GM23338 (cell line): ENCODE measurements at places on chromosomes 5 and 9. TPM values are rescaled to one million over a fixed set of nuclear protein-coding genes. Genes with fewer than 3 reads are reported as not detected.

Gene CARD9
- total RNA-seq = 0.49 and 1.1 TPM in 2 replicates

Gene SPINK5
- total RNA-seq = 1.5 and 4.5 TPM in 2 replicates

Gene RNF224
- 0.63 TPM in 1 of 2 replicates, not detected in the other for total RNA-seq

Gene IL7R
- total RNA-seq = not detected in 2 replicates

Gene SLC22A5
- 2.4 and 4.8 TPM in 2 replicates for total RNA-seq

Gene TSSK1B
- 0.52 TPM in 1 of 2 replicates, not detected in the other for total RNA-seq

Gene LHX3
- not detected in 2 replicates for total RNA-seq

Gene OR13C5
- not detected in 2 replicates for total RNA-seq

Gene CATSPER3
- 0.74 TPM in 1 of 2 replicates, not detected in the other for total RNA-seq

Gene JAKMIP2
- 16.9 and 27.2 TPM in 2 replicates for total RNA-seq

- no peak overlapping the region for H3K4me3 ChIP-seq
- H3K4me1 ChIP-seq = no peaks in the 10 kb centered on the region
- no peaks in the 10 kb centered on the region for H3K27me3 ChIP-seq
- DNase-seq = no peak
Measured at GRCh38 chr9:77820293-77820954, 172.3 kb upstream of the GNA14 start.

DNA sequence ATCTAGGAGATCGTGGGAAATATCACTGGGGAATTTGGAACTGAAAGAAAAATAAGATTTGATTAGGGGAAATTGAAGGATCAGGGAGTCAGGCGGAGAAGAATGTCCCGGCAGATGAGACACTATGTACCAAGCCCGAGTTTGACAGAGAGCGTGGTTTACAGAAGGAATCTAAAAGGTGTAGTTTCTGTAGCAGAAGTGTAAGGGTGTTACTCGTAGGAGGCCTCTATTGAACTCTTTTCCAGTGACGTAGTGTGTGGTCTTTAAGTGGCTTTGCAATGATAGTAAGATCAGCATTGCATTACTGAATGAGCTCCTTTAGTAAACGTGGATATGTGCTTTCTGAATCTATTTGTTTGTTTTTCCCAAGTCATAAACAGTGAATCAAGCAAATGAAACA is 59.3 kb upstream of the CDKN2B start:
- no peaks in the 10 kb centered on the region for H3K4me1 ChIP-seq
- H3K4me3 ChIP-seq = no peak overlapping the region
- no peaks in the 10 kb centered on the region for H3K27me3 ChIP-seq
- no peak for DNase-seq

- H3K4me1 ChIP-seq = no peaks in the 10 kb centered on the region
- H3K27ac ChIP-seq = no peak overlapping the region
- no peak for DNase-seq
- H3K36me3 ChIP-seq = no peaks in the 10 kb centered on the region
Measured at GRCh38 chr9:87276851-87277261, 220.8 kb upstream of the DAPK1 start.

- no peak overlapping the region for H3K27ac ChIP-seq
- H3K36me3 ChIP-seq = no peaks in the 10 kb centered on the region
- H3K4me1 ChIP-seq = no peaks in the 10 kb centered on the region
Measured at GRCh38 chr9:133492061-133493021, 13.4 kb upstream of the SLC2A6 start.

DNA sequence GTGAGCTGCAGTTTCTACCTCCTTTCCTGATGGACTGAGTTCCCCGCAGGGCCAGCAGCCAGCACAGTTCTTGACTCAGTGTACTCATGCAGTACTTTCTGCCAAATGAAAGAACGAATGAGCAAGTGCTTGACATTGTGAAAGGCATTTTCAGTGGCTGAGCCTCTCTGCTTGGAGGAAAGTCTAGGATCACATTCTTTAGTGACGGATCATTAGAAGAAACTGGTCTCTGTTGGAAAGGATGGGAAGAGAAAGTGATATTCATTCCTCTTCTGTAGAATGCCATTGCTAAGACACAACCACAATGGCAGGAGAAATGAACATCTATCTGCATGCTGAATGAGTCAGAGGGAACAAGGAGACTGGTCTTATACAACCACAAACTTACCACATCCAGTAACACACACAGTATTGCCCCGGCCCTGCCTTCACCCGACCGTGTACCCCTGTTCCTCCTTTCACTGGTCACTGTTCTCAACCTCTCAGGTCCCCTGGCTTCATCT is 206.9 kb downstream of the CRB2 start:
- H3K4me3 ChIP-seq = no peak overlapping the region
- H3K27ac ChIP-seq = no peak overlapping the region
- H3K4me1 ChIP-seq = peaks cover 7% of the 10 kb centered on the region; the same call in 1 of the 2 replicates
- no peaks in the 10 kb centered on the region for H3K27me3 ChIP-seq

- peaks cover 9% of the 10 kb centered on the region; the same call in 1 of the 2 replicates for H3K4me1 ChIP-seq
- H3K4me3 ChIP-seq = no peak overlapping the region
- DNase-seq = no peak
- H3K27ac ChIP-seq = no peak overlapping the region
Measured at GRCh38 chr9:95796029-95796428, 79.5 kb upstream of the ERCC6L2 start.

DNA sequence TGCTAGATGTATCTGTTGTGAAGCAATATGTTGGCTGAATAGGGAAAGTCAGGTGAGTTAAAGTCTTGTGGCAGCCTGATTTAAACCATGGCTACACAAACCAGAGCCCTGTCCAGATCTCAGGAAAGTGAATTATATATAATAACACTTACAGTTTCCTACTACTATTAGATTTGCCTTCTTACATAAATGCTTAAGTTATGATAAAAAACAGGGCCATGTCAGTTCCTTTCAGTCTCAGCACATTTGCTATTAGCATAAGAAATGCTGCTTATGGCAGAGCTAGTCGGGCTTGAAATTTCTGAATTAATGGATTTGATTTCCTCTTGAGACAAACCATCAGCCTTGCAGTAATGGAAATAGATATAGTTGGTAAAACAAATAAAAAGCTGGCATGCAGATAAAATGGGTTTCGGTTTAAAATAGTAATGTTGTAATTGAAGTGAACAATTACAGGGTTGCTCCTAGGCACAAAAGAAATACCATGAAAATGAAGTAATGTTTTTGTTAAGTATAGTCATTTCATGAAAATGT is 664.2 kb upstream of the ZNF608 start:
- H3K4me3 ChIP-seq = no peak overlapping the region
- H3K27me3 ChIP-seq = no peaks in the 10 kb centered on the region
- H3K36me3 ChIP-seq = no peaks in the 10 kb centered on the region
- DNase-seq = no peak

GRCh38 chr5:149646564-149646963 is 65.3 kb downstream of the ARHGEF37 start:
- peaks cover 6% of the 10 kb centered on the region; the same call in 1 of the 2 replicates for H3K4me1 ChIP-seq
- no peaks in the 10 kb centered on the region for H3K36me3 ChIP-seq
- no peaks in the 10 kb centered on the region for H3K27me3 ChIP-seq

DNA sequence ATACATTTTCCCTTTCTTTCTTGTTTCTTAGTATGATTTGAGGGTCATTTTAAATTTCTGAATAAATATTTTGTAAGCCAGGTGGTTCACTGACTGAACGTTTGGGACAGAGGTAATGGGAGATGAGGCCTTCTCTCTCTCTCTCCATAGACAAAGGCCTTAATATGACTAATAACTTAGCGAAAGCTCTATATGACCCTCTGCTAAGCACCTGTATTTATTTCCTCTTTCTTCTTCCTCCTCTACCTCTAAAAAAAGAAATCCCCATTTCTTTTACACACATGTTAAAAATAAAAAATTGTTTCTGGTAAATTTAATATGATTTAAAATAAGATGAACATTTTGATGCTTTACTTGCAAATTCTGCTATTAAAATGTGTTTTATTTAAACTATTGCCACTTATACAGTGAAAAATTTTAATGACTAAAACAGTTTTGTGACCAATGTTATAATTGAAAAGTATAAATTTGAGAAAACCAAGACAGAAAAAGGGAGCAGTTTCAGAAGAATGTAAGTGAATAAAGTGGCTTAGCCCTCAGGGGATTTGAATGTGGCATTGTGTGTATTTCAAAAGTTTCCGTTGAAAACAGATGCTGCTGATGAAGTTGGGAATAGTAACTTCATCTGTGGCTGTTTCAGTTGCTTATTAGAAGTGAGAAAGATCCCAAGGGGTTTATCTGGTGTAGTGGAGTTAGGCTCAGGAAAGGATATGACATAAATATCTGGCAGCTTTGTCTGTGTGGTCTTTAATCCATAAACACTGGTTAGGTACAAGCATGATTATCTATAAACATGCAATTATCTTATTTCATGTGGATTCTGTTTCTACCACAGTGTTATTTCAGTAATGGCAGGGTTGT is 128.6 kb upstream of the GRHPR start:
- H3K27me3 ChIP-seq = no peaks in the 10 kb centered on the region
- no peak overlapping the region for H3K27ac ChIP-seq

- H3K27ac ChIP-seq = no peak overlapping the region
- no peak overlapping the region for H3K4me3 ChIP-seq
Measured at GRCh38 chr5:141686648-141687416, 4.8 kb upstream of the ARAP3 start.

DNA sequence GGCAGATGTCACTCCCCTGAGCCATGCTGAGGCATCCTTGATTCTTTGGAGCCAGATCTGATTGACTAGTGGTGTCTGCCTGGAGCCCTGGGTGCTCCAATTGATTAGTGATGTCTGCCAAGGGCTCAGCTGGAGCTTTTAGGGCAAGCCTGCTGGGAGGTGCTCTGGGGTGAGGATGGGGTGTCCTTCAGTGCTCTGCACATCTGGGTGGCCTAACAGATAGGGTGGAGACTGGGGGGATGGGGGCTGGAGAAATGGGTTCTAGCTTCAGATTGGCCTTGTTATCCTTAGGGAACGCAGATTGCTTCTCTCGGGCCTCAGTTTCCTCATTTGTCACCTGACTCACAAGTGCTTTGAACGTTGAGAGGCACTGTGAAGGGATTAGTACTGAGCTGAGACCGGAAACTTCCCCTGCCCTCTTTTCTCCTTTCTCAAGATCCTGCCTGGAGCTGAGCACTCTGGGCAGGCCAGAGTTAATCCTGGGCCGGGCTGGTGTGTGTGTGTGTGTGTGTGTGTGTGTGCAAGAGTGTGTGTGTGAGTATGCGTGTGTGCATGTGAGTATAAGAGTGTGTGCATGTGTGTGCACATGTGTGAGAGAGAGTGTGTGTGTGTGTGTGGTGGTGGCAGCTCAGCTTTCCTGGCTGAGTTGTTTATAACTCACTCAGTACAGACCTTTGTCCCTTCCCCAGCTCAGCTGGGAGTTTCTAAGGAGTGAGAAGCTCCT is 5.6 kb upstream of the IER5L start:
- no peaks in the 10 kb centered on the region for H3K36me3 ChIP-seq
- H3K4me3 ChIP-seq = no peak overlapping the region
- DNase-seq = no peak
- H3K4me1 ChIP-seq = peaks cover 6% of the 10 kb centered on the region; the same call in 1 of the 2 replicates
- no peak overlapping the region for H3K27ac ChIP-seq
- peaks cover 49% of the 10 kb centered on the region for H3K27me3 ChIP-seq

DNA sequence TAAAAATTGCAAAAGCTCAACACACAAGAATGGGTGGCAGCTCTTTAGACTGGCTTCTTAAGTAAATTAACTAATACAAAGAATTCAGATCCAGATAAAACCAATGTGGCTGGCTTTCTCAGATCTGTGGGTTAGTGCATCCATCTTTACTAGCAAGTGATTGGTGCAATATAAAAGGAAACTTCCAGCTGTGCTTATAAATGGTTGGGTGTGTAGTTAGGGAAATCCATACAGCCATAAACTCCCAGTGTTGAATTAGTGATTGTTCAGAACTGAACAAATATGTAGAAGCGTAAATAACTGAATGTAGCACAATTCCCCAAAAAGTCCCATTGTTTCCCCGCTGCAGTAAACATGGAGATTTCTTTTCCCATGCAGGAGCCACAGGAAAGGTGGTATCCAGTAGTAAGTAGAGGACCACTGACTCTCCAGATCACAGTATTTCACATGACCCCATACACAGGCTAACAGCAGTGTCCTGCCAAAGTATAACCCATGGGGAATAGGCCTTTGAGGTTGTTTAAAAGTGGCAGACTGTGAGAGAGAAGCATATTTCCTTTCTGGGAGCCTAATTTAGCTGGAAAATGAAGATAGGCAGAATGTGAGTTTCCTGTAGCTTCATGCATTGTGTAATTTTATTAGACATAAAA is 173.1 kb upstream of the SLC12A2 start:
- no peak overlapping the region for H3K4me3 ChIP-seq
- no peaks in the 10 kb centered on the region for H3K27me3 ChIP-seq
- H3K27ac ChIP-seq = no peak overlapping the region
- H3K36me3 ChIP-seq = no peaks in the 10 kb centered on the region
- DNase-seq = no peak
- H3K4me1 ChIP-seq = no peaks in the 10 kb centered on the region

- H3K27ac ChIP-seq = no peak within 1 kb of the TSS
- no peaks in the 10 kb centered on the region for H3K4me1 ChIP-seq
- H3K27me3 ChIP-seq = no peaks in the 10 kb centered on the region
- H3K36me3 ChIP-seq = 0 out of 2 replicates have a peak, but pooled peaks cover 11% of the 10 kb centered on the region
- no peak within 1 kb of the TSS for H3K4me3 ChIP-seq
- DNase-seq = peak; percentile 60
Measured at GRCh38 chr5:141402553-141403243, at the start of gene PCDHGA9. TSS of gene PCDHGA9 (plus strand) at chr5:141402778. CDS start at chr5:141402953, 175 bp downstream.

GRCh38 chr5:96214442-96215197 is 218.4 kb downstream of the PCSK1 start:
- no peak for DNase-seq
- peaks cover 10% of the 10 kb centered on the region for H3K4me1 ChIP-seq
- H3K4me3 ChIP-seq = no peak overlapping the region
- no peak overlapping the region for H3K27ac ChIP-seq

GRCh38 chr9:272251-273213 is 57.9 kb downstream of the DOCK8 start:
- H3K27ac ChIP-seq = no peak overlapping the region
- H3K36me3 ChIP-seq = no peaks in the 10 kb centered on the region
- no peak overlapping the region for H3K4me3 ChIP-seq
- H3K4me1 ChIP-seq = no peaks in the 10 kb centered on the region
- H3K27me3 ChIP-seq = no peaks in the 10 kb centered on the region

- no peak overlapping the region for H3K4me3 ChIP-seq
- H3K27ac ChIP-seq = no peak overlapping the region
- no peaks in the 10 kb centered on the region for H3K4me1 ChIP-seq
- H3K27me3 ChIP-seq = no peaks in the 10 kb centered on the region
- no peaks in the 10 kb centered on the region for H3K36me3 ChIP-seq
Measured at GRCh38 chr9:76115982-76116646, 225.6 kb downstream of the PCSK5 start.

GRCh38 chr5:149298842-149299404 is 27.3 kb downstream of the AFAP1L1 start:
- H3K4me1 ChIP-seq = no peaks in the 10 kb centered on the region
- no peak overlapping the region for H3K4me3 ChIP-seq

- H3K27me3 ChIP-seq = peaks cover 47% of the 10 kb centered on the region
- DNase-seq = no peak
- peaks cover 55% of the 10 kb centered on the region for H3K4me1 ChIP-seq
- H3K36me3 ChIP-seq = no peaks in the 10 kb centered on the region
Measured at GRCh38 chr5:139644646-139645429, 3.3 kb upstream of the CXXC5 start.

GRCh38 chr9:89446261-89446960 is 51.5 kb downstream of the SEMA4D start:
- H3K27ac ChIP-seq = no peak overlapping the region
- DNase-seq = no peak
- H3K4me3 ChIP-seq = no peak overlapping the region
- no peaks in the 10 kb centered on the region for H3K27me3 ChIP-seq
- no peaks in the 10 kb centered on the region for H3K4me1 ChIP-seq

- no peak for DNase-seq
- no peak overlapping the region for H3K27ac ChIP-seq
- H3K36me3 ChIP-seq = no peaks in the 10 kb centered on the region
- no peak overlapping the region for H3K4me3 ChIP-seq
- H3K4me1 ChIP-seq = peaks cover 20% of the 10 kb centered on the region; the same call in 1 of the 2 replicates
- no peaks in the 10 kb centered on the region for H3K27me3 ChIP-seq
Measured at GRCh38 chr9:114395334-114395617, 7.5 kb upstream of the AKNA start.
